ENCODE measurements at places on chromosomes 13 and 19.

GRCh38 chr13:28819735-28820098 is 422 bp upstream of the MTUS2 start:
- DNase-seq = peak; percentile 27

DNA sequence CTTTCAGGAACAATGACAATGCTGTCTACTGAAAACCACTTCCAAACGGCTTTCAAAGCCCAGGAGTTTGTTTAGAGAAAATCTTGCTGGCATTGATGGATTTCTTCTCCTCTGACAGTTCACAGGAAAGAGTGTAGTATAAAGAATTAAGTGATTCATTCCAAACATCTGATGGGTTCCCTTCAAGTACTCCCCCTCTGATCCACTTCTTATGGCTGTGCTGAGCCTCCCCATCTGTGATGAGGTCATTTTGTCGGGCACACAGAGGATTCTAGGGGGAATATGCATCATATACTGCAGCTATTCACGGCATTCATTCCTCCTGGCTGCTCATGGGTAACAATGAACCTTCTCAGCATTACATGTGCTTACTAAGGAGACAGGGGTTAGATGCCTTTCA is 107.9 kb downstream of the RGCC start:
- DNase-seq = no peak

DNA sequence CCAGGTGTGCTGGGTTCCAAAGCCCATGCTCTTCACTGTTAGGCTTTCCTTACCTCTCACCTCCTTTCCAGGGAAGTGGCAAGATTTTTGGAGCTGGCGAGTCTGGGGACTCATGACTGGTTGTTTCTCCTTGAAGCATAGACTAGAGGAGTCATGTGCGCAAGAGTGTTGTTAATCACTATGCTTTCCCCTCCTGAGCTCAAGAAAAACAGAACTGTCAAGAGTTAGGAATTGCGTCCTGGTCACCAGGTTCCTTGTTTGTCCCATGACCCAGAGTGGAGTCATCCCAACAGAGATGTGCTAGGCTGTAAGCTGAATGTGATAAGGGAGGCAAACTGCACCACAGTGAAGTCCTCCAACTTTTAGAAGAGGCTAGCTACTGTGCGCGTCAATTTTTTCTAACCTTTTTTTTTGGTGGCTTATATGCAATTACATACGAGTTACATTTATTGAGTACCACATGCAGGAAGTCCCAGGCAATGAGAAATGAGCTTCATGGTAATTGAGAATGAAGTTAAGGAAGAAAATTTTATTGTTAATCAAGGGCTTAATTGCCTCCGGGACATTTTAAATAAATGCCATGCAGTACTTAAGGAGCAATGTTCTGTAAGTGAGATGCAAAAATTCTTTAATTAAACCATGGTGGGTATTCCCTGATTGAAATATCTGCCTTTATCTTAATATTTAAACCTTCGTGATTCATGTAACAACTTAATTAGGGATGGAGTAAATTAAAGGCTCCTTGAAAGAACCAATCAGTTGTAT is 233.9 kb downstream of the ZIC5 start:
- DNase-seq = no peak

DNA sequence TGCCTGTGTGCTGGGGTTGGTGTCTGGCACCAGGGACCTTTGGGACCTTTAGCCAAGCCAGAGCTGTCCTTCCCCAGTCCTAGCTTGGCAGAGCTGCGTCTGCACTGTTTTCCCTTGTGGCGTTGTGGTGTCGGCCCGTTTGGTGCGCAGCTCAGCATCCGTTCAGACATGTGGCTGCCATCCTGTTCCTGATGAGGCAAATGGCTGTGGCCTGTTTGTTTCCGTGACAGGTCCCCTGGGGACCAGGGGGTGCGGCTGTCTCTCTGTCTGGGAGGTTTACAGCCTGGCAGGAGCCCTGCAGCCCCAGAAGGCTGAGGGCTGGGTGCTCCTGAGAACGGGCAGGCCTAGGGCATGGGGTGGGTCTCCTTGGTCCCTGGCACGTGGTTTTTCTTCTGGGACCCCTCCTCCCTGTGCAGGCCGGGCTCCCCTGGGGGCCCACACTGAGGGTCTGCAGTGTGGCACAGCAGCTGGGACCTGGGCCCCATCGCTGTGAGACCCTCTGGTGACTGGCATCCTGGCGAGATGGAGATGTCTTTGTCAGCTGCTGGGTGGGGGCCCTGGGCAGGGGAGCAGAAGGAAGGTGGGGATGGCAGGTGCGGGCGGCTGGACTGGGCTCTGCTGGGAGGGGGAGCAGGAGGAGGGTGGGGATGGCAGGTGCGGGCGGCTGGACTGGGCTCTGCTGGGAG is 4.0 kb downstream of the SPPL2B start:
- no peak for DNase-seq

DNA sequence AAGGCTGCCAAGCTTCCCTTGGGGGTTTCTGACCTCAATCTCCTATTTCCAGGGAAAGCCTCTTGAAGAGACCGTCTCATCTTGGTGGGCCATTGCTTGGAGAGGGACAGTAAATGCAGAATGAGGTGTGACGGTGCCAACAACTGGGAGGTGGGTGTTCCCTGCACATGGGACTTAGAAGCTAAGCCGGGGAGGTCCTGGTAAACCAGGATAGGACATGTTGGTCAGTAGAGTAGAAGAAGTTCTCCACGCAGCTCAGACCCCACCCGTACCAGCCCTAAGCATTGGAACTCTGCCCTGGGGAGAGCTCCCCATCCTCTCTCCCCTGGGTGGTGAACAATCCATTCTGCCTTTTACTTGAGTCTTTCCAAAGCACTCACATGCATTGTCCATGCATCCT is 92.0 kb downstream of the SOX1 start:
- no peak for DNase-seq

DNA sequence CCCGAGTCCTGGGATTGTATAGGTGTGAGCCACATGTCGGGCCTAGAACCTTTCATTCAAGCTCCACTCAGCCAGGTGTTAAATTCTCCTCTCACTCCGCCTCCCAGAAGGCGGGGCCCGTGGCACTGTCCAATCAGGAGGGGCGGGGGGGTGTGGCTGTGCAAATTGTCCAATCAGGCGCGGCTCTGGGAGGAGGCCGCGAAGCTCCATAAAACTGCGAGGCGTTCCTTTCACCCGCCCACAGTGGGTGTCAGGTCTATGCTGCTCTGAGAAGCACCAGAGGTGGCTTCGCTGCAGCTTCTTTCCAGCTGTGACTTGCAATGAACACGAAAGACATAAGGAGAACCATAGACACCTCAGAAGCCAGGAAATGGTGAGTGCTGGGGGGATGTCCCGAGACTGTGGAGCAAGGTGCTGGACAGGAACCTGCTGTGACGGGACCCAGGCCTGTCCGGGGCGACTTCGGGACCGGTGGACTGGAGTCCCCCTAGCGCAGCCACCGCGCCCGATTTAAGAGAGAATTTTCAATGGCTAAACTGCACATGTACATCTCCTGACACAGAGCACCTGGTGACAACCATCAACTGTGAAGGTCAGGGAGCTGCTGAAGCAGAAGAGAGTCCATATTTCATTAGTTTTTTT is 3.0 kb upstream of the ZNF136 start:
- no peak for DNase-seq

GRCh38 chr13:77415253-77416071 is 88.6 kb upstream of the MYCBP2 start:
- DNase-seq = no peak

DNA sequence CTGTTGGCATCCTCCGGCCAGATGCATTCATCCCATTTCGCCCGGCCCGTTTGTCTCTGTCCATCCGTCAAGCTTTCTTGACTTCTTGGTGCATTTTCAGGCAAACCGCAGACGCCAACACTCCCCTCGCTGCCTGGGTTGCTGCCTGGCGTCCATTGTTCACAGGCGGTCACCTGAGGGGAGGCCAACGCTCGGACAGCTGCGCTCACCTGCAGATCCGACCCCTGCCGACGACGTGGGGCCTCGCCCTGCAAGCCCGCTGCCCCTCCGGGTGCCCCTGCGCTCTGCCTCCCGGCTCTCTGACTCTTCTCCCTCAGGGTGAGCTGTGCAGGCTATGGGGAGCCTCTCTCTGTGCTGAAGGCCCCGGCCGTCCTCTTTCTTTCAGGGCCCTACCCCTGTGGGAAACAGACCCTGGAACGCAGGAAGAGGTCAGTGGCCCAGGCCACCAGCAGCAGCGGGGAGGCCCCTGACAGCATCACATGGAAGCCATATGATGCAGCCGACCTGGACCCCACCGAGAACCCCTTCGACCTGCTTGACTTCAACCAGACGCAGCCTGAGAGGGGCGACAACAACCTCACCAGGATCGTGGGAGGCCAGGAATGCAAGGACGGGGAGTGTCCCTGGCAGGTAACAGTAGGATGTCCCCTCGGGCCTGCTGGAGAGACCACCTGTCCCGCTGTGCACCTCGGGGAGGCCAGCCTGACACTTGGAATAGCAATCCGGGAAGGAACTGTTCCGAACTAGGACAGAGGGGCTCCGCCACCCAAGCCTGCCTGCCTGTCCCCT is 14.8 kb upstream of the PROZ start:
- DNase-seq = no peak
